ENCODE measurements at places on chromosomes 3 and 15. TPM values are rescaled to one million over a fixed set of nuclear protein-coding genes. Genes with fewer than 3 reads are reported as not detected.

SNX22 gene
- total RNA-seq: 0.68 TPM

ATP8B4 gene
- 2.7 TPM for total RNA-seq

NOX5 gene
- total RNA-seq: 0.02 TPM

DNA sequence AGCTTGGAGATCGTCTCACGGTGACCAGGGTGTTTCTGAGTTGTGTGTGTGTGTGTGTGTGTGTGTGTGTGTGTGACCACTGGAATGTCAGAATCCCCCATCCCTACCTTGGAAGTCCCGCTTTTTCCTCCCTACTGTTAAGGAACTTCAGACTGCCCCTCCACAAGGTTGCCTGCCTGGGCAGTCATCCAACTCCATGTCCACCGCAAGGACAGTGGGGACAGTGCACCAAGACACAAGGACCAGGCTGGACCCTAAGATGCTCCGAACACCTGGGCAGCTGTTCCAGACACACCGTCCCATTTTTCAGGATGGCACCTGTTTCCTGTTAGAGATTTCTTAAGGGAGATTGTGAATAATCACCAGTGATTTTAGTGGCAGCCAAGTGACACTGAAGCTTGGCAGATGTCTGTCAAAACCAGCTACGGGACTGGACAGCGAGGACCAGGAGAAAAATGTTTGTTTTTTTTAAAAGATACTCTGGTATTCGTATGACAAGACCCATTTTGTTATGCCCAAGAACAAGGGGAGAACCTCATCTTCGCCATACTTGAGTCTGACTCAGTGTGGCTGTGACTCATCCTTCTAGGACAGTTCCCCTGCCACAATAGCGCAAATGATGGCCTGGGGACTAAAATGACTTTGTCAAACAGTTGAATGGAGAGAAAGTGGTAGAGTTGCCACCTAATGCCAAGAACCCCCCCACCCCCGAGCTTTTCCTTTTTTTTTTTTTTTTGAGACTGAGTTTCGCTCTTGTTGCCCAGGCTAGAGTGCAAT is 15.5 kb downstream of the PAQR9 start:
- peak; percentile 60 for DNase-seq

- DNase-seq: no peak
Observed at GRCh38 chr3:101898752-101899169, 49.4 kb downstream of the NFKBIZ start.

DNA sequence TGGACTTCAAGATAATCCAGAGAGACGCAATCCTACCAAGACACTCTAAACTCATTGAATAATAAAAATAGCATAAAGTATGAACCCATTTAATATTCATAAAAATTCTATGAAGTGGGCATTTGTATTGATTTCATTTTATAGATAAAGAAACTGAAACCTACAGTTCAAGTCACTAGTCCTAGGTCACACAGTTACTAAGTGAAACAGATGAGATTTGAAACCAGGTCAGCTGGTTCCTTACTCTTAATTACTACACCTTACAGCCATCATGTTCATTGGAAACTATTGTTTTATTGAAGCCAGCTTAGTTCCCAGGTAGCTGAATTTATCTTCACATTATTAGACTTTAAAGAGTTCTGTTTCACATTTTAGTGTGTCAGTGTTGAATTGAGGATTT is 158.7 kb downstream of the EPHA3 start:
- DNase-seq: no peak

- no peak for DNase-seq
Observed at GRCh38 chr15:25596644-25597562, 158.1 kb upstream of the UBE3A start.

DNA sequence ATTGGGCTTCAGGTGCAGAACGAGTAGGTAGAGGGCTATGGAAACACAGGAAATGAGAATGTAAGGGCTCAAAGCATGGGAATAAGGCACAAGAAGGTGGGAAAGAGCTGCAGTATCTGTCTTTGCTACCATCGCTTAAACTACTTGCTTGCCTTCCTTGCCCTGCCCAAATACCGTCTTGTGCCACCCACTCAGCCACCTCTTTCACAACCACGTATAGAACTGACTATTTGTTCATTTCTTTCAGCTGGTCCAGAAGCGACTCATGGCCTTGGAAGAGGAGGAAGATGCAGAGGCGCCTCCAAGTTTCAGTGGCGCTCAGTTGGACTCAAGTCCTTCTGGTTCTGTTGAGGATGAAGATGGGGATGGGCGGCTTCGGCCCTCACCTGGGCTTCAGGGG is 11.8 kb downstream of the LPCAT4 start:
- no peak for DNase-seq

- no peak for DNase-seq
Observed at GRCh38 chr15:92584105-92584504, 71.5 kb downstream of the FAM174B start.

GRCh38 chr15:50181201-50181968 is 611 bp upstream of the SLC27A2 start:
- DNase-seq: no peak

DNA sequence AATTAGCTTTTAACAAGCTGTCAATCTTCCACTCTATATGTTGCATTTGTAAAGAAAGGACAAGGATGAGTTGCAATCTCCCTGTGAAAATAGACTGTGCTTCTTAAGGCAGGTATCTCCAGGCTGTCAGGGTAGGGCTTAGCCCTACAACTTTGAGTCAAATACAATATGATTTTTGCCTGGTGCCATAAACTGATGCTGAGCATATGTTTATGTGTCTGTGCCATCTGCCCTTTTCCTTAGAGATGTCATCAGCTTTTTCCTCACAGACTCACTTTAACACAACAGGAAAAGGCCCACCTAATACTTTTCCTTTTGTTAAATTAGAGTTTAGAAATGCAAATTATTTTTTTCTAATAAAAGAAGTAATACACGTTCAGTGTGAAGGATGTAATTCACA is 548.3 kb downstream of the NLGN1 start:
- DNase-seq: no peak

DNA sequence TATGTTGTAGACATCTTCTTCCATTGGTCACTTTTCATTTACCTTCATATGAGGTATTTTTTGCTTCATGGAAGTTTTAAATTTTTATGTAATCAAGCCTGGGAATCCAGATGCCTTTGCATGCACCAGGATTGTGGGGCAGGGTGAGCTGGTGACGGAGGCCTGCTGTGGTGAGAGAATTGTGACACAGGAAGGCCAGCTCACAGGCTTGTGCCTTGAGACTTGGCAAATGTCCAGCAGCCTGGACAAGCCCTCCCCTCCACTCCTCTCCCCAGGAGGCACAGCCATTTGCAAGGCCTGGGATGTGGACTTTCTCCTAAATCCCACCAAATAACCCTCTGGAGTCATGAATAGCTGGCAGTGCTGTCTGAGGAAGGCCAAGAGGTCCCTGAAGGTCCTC is 67.4 kb downstream of the RHCG start:
- no peak for DNase-seq

- DNase-seq: no peak
Observed at GRCh38 chr3:135238236-135238830, 443.3 kb downstream of the EPHB1 start.

DNA sequence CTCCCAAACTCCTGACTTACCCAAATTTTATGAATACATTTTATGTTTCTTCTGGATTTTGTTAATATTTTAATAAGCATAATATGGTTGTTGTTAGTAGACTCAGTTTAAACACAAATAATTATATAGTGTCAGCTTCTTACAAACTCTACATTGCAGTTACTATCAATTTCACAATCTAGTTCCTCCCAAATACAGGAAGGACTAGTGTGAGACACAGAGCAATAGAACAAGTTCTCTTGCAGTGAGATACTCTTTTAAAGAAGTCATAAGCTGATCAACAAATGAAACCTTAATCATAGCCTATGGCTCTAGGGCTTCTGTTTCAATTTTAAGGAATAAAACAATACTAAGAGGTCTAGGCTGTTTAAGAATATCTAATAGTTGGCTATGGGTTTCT is 86.1 kb downstream of the SAMMSON start:
- no peak for DNase-seq

- no peak for DNase-seq
Observed at GRCh38 chr3:83189634-83190033, 1428.2 kb upstream of the GBE1 start.
